ENCODE measurements at places on chromosomes 4 and X.

GRCh38 chr4:138161351-138161750 is 80.8 kb downstream of the SLC7A11 start:
- DNase-seq = no peak

DNA sequence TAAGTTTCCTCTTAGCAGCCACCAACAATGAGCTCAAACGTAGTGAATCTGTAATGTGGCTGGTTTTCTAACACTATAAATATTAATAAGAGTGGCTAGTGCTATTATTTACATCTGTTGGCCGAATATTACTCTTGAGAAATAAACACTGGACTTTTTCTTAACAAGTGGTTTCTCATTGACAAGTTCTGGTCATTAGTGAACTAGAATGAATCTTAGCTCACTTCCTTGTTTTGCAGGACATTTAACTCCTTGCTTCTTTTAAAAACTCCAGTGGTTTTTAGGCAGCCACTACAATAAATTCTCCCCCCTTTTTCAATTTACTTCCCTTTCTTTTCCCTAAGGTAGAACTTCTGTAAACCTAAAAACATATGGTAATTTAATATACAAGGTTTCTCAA is 177.2 kb downstream of the ARAP2 start:
- no peak for DNase-seq

- DNase-seq = no peak
These were observed 231.2 kb upstream of the F9 start for GRCh38 chrX:139299309-139299708.

DNA sequence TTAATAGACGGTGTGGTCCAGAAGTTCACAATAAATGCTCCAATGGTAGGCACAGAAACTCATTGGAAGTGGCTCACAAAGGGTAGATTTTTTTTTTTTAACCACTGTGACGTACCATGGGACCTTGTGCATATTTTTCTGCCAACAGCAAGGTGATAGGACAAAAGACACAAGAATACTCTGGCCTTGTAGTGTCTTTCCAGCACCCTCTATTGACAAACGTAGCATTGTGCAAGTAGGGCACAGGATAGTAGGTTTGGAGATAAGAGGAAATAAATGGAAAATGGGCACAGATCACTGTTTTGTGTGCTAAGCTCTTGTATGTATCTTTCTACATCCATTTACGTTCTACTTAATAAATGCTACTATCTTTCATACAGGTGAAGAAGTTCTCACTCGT is 2054.9 kb downstream of the PCDH7 start:
- DNase-seq = no peak

- DNase-seq = no peak
These were observed 898.9 kb upstream of the EPHA5 start for GRCh38 chr4:66569228-66569627.

- no peak for DNase-seq
These were observed 60.5 kb upstream of the PGRMC2 start for GRCh38 chr4:128347930-128348660.

- no peak for DNase-seq
These were observed 98.0 kb downstream of the SLC2A9 start for GRCh38 chr4:9923195-9923812.

DNA sequence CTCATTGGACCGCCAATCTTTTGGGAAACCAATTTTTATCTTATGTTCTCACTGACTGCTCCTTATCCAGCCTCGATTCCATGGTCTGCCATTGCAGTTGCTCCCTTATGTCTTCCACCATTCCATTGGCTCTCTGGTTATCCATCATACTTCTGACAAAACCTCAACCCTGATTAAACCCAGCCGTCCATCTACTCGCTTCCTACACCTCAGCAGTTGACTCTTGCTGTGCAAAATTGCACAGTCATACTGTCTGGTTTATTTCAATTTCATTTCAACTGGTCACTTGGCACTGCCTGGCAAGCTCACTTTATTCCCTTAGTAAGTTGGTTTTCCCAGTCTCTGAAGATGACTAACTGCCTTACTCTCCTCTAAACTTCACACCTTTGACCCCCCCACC is 26.2 kb downstream of the ARL9 start:
- no peak for DNase-seq

GRCh38 chr4:77818073-77818601 is 1.0 kb downstream of the CNOT6L start:
- DNase-seq = peak; percentile 45

DNA sequence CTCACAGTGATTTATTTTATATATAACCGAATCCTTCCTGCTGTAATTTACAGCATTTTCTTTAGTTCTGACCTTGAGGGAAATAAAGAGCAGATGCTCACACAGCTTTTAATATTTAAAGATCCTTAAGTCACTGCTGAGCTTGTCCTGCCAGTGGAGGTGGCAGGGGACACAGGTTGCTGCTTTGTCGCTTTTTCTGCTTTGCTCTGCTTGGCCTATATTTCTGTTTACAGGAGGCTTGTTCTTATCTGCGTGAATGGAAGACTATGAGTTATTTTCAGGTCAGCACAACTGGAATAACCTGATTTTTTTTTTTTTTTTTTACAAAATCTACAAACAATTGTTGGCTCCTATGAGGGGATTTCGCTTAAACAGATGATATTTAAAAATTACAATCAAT is 2.3 kb downstream of the TXK start:
- no peak for DNase-seq

GRCh38 chr4:151922811-151923210 is 162.0 kb upstream of the GATB start:
- no peak for DNase-seq

- DNase-seq = no peak
These were observed 40.3 kb downstream of the ATP2B3 start for GRCh38 chrX:153557618-153558355.

- no peak for DNase-seq
These were observed 162.7 kb upstream of the GALNTL6 start for GRCh38 chr4:171650543-171650942.

DNA sequence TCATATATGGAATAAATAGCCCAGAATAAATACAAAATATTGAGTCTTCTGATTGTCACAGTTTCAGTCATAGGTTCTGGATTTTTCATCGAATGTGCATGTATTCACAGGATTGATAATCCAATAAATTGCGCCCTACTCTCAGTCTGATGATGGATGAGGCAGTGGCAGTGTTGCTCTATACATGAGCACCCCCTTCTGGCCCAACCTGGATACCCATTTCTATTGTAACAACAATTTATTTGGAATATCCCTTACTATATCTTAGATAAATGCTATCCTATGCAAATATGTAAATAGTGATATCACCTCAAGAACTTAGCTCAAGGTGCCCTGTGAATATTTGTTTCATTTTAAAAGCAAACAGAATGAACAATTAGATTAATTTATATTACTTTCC is 733.7 kb upstream of the PABPC4L start:
- no peak for DNase-seq

GRCh38 chrX:132171881-132172280 is 44.1 kb upstream of the FRMD7 start:
- DNase-seq = no peak

- no peak for DNase-seq
These were observed 41.0 kb downstream of the AMELX start for GRCh38 chrX:11334165-11334564.

DNA sequence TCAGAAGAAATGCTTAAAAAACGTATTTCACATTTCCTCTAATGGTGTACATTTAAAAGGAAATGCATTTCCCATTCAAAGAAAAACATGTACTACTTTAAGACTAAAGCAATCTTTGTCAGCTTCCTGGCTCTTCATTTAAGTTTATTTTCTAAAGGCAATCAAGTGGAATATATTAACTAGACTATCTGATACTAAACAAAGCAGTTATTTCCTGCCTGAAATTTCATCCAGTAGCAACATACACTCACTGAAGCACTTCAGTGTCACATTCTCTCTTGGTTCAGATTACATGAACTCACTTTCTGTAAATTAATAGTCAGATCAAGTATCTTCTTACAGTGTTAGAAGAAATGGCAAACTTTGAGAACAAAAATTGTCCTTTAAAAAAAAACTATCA is 42.5 kb downstream of the LRBA start:
- DNase-seq = no peak

- DNase-seq = no peak
These were observed 1.4 kb downstream of the JADE3 start for GRCh38 chrX:46913667-46914066.

GRCh38 chrX:39532761-39533160 is 565.0 kb downstream of the BCOR start:
- DNase-seq = no peak

- DNase-seq = no peak
These were observed 37.6 kb downstream of the DCLK2 start for GRCh38 chr4:150115851-150116250.

- DNase-seq = no peak
These were observed 29.4 kb downstream of the PTTG2 start for GRCh38 chr4:37989398-37990260.

DNA sequence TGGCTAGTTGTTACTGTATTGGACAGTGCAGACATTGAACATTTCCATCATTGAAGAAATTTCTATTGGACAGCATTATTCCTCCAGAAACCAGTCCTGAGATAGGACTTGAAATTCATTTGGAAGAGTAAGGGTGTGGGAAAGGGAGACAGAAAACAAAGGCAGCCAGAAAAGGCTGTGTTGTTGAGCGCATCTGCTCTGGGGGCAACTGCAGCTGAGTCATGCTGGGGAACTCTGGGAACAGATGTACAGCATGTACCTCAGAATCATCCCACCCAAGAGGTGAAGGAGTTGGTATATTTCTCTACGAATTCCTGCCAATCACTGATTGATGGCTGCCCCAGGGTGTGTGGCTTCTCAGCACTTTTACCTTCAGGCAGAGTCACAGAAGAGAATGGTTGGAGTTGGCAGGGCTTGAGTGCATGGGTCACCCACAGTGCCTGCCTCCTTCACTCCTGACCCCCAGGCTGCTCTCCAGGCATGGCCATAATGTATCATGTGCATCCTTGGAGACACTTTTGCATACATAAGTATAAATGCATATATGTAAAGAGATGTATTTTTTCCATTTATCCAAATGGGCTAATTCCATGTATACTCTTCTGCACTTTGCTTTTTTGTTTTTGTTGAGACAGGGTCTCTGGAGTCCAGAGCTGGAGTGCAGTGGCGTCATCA is 39.4 kb downstream of the GEMIN8 start:
- no peak for DNase-seq

DNA sequence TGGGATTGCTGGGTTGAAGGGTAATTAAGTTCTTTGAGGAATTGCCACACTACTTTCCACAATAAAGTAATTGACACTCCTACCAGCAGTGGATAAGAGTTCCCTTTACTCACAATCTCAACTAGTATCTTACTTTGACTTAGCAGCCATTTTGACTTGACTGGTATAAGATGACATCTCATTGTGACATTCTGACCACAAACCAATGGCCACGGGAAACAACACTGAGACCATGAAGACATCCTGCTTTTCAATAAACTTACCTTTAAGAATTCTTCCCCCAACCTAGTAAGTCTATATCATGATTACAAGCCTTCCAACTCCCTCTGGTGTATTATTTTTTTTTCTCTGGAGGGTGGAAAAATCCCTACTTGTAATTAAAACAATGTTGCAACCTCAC is 66.9 kb upstream of the WDR1 start:
- DNase-seq = no peak

- no peak for DNase-seq
These were observed 429.3 kb downstream of the AFF2 start for GRCh38 chrX:148929686-148930085.
